ENCODE measurements at places on chromosomes 2 and 18.

DNA sequence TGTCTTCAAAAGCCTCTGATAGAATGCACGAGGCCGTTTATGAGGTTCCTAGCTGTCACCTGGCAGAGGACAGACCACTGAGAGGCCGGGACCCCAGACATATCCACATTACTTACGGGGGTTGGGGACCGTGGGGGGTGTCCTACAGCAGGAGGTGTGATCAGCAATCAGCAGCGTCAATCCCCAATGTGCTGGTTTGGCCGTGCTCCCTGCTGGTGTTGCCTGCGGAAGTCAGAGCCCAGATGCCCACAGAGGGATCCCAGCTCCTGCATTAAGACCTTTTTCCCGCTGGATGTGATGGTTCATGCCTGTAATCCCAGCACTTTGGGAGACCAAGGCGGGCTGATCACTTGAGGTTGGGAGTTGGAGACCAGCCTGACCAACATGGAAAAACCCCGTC lies 20.8 kb upstream of the SP5 start:
- no peak for DNase-seq

GRCh38 chr2:75200140-75201096 lies 1.1 kb upstream of the TACR1 start:
- peak; percentile 52 for DNase-seq

DNA sequence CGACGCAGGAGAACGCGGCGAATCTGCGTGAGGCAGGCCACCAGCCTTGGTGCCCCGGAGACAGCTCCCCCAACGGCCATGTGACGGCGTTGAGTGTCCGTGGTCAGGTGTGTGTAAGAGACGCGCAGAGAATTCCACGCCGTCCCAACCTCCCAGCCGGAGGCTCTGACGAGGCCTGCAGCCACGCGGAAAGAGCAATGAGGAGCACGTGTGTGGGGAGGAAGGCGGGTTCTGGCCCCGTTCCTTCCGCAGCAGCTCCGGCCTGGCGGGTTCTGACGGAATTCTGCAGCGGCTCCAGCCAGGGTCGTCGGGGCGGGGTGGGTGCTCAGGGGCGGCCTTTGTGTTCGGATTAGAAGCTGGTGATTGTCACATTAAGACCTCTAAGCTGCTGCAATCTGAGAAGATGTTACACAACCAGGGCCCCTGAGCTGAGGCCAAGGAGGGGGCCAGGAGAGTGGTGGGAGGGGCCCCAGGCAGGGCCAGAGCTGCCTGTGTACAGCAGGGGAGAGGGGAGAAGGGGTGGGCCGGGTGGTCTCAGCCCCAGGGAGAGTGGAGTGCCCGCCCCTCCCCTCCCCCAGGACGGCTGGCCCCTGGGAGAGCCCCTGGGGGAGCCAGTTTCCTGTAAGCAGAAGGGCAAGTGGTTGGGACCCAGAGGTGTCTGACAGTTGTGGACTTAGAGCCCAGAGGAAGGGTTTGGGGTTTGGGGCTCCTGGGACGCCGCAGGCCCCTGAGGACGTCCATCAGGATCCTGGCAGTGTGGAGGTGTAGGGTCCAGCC lies 5.1 kb upstream of the GAL3ST2 start:
- peak; percentile 55 for DNase-seq

GRCh38 chr2:16235747-16236146 lies 295.4 kb downstream of the MYCN start:
- DNase-seq: no peak

DNA sequence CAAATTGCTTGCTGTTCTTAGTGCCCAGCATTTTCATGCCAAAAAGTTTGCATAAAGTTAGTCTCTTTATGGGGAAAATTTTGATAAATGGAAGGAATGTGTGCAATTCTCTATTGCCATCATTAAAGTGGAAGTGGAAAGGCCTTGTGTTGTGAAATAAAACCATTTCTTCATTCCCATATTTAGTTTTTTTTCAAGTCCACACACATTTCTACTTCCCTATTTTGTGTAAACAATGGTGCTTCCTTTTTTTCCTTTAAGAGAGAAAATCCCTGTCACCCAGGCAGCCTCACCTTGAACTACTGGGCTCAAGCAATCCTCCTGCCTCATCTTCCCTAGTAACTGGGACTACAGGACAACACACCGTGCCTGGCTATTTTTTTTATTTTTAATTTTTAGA lies 42.3 kb upstream of the NCOA1 start:
- no peak for DNase-seq

DNA sequence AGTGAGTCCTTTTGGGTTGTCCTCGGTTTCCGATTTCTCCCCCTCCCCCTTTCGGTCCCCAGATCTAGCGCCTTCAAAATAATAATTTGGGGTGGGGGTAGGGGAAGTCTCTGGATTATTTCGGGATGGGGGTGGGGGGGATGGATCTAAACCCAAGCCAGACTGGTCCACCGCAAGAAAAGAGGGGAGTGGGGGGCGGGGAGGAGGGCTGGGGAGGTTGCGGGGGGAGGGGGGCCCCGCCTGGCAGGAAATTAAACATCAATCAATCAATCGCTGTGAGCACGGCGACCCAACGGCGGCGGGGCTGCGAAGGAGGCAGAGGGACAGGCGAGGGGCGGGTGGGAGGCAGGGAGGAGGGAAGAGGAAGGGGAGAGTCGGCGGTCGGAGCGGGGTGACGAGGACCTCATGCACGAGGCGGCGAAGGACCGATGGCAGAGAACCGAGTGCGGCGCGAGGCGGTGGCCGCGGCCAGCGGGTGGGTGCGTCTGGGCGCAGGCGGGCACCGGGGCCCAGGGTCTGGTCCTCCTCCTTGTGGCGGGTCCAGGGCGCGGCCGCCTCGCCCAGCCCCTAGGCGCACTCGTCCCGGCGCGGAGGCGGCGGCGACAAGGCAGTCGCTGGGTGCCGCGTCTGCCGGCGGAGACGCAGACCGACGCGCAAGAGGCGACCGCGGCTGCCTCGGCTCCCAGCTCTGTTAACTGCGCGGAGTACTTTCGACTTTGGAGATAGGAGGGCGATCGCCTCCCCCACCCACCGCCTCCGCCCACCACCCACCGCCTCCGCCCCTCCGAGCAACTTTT lies 468 bp upstream of the SATB2 start:
- peak; percentile 56 for DNase-seq
